AG04450 (cell line): ENCODE measurements at places on chromosomes 2 and 18. TPM values are rescaled to one million over a fixed set of nuclear protein-coding genes. Genes with fewer than 3 reads are reported as not detected.

- DNase-seq = peak; percentile 26
Observed at GRCh38 chr2:182866461-182867406, at the start of gene FRZB. TSS of gene FRZB (minus strand) at chr2:182866637. CDS start at chr2:182866552, 85 bp downstream.

- no peak for DNase-seq
Observed at GRCh38 chr2:112884869-112885505, 26.0 kb upstream of the IL37 start.

DNA sequence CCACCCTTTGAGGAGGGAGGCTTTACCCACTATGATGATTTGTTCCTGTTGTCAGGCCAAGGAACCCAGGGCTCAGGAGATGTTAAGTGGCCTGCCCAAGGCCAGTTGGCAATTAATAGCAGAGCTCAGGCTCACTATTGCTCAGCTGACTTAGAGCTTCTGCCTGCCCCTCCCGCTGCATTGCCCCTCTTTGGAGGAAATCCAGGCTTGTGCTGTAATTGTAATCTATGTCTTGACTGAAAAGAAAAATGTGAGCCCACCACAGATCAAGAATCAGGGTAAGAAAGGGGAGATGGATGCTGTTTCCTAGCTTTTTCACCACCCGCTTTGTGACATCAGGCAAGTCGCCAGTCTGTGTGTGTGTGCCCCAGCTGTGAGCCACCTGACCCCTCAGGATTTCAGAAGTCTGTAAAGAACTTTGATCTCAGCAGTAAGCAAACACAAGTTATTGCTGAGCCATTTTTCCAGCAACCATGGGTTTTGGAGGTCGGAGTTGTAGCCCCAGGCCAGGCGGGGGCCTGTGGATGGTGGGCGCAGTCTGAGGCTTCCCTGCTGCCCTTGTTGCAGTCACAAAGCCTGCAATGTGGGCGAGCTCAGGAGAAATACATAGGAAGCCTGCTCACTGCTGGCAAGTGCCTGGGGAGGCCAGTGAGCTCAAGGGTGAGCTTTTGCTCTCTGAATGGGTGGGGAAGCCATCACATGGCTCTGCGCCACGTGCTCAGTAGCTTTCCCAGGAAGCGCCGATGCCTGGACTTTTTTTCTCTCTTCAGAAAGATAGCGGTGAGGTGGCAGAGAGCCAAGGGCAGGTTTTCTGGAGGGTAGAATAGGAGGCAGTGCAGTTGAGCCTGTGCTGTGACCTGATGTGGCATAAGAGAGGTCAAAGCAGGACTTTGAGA, 6.1 kb downstream of the CABLES1 start:
- no peak for DNase-seq

GRCh38 chr18:61333746-61334490, 688 bp downstream of the CDH20 start:
- DNase-seq = no peak

GRCh38 chr2:74860521-74860920, 26.6 kb downstream of the HK2 start:
- no peak for DNase-seq

- DNase-seq = no peak
Observed at GRCh38 chr2:99572373-99573164, 82.8 kb upstream of the REV1 start.

DNA sequence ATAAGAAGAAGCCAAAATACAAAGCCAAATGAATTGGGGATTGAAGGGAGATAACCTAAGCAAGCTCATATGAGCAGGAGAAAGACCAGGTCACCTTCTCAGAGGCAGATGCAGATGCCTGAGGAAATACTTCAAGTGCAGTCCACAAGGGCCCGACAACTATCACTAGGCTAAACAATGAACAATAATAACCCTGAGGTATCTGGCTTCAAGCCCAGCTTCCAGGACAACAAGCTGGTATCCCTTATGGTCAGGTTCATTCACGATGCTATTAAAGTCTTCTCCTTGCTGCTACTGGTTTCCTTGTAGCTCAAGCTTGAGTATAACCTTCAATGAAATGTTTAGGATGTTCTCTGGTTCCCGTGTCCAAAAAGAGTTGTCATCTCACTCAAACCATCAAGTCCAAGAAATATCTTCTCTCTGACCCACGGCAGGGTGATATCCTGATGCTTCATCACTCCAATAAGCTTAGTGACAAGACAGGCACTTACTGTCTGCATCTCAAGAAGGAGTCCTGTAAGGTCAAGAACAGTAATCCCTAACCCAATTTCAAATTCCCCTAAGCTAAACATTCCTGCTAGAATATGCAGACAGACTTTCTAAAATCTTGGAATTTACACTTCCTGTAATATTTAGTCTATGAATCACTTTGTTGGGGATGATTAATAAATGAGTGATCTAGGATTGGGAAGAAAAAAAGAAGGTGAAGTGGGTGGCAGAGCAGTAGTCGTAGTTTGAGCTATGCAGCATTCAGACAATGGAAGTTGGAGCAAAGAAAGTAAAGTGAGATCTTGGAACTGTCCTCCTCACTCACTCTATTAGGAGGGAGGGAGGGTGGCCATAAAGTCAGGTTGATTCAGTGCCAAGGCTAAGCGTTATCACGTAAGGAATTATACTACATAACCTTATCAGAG, 33.1 kb downstream of the CHN1 start:
- peak; percentile 10 for DNase-seq

- no peak for DNase-seq
Observed at GRCh38 chr2:201794294-201794693, 12.0 kb upstream of the CDK15 start.

- no peak for DNase-seq
Observed at GRCh38 chr2:160144280-160144990, 55.6 kb downstream of the ITGB6 start.

DNA sequence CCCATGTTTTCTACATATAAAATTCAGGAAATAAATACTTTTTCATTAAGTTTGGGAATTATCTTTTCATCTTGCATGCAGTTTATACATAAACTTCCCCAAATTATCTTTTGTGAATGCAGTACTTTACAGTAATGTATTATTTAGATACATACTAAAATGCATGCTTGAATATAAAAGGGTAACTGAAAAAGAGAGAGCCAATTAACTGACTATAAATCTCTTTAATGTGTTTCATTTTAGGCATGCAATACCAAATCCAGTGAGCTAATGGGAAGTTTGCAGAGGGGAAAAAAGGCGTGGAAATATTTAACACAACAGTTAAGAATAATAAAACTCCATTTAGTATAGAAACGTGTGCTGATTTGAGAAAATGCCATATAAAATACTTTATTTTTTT, 39.2 kb downstream of the COL4A4 start:
- DNase-seq = no peak

GRCh38 chr2:138741851-138742250, 38.3 kb downstream of the NXPH2 start:
- no peak for DNase-seq

DNA sequence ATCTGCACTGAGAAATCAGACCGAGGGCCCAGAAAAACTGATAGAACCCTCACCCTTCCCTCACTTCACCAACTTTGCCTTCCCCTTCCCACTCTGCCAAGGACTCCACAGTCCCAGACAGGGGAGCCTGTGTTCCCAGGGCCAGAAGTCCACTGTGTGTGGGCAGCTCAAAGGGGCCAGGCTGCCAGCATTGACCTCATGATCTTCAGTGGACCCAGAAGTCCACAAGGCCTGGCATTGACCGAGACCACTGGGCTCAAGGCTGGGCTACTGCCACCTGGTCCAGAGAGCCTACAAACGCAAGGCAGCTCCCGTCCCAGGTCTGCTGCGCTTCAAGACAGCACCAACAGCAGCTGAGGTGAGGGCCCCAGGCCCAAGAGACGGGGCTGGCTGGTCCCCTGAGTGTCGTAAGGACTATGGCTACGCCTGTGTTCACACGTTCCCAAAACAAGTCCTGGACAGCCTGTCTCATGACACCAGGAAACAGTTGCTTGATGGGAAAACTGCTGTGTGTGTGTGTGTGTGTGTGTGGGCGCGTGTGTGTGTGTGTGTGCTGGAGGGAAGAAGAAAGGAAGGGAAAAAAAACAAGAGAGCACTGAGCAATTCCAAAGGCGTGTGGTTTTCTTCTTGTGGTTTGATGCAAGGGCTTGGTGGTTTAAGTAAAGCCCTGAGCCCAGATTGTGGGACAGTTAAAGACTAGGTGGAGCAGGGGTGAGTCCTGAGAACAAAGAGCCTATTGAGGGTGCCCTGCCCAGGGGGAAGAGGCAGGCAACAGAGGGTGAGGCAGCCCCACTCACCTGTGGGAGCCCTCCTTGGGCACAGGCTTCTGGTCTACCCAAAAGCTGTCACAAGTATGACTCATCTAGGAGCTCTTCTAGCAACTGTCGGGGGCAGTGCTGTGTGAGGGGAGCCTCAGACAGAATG, 46.6 kb upstream of the ZBTB7C start:
- DNase-seq = peak; percentile 50

GRCh38 chr2:105417857-105418436, 19.1 kb upstream of the FHL2 start:
- no peak for DNase-seq

DNA sequence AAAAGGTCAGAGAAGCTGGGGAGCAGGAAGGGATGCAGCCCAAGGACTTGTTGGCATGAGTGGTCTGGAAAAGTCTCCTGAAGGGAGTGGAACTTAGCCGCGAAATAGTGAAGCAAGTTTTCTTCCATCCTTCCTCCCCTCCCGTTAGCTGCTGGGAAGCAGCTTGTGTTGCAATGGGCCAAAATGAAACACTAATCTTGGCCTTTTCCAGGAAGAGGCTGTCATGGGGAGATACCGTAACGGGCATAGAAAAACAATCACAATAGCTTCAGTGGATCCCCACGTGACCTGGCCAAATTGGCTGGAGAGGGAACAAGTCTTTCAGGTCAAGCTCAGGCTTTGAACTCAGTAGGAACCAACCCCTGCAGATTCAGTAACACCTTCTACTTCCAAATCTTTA, 49.3 kb downstream of the SEMA4F start:
- no peak for DNase-seq

GRCh38 chr18:28075501-28075900, 101.4 kb downstream of the CDH2 start:
- DNase-seq = no peak

DNA sequence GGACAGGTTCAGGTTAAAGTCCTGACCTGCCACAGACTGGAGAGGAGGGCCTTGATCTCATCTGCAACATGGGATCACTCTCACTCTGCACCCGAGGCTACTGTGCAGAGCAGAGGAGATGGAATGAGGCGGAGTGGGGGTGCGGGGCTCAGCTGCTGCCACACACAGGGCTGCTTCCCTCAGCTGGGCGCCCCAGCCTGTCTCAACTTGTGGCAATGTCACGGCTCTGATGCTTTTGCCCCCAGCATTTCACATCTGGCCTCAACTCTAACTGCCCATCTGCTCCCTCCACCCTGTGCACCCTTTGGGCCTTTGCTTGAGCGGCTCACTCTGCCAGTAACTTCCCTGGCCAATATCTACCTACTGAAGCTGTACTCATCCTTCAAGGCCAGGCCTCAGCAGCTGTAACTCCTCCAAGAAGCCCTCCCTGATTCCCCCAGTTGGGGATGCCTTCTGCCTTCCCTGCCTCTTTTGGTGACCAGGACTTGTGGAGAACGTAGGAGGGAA, 70.3 kb downstream of the POLR1A start:
- DNase-seq = no peak

Gene BOLL
- not detected in 2 replicates for polyA plus RNA-seq

Gene ALPI
- not detected in 2 replicates for polyA plus RNA-seq

Gene CHRNG
- not detected in 2 replicates for polyA plus RNA-seq

Gene FSHR
- polyA plus RNA-seq = not detected in 2 replicates

Gene RMC1
- polyA plus RNA-seq = 16.3 and 18.1 TPM in 2 replicates

Gene ABHD1
- polyA plus RNA-seq = 0.10 TPM in 1 of 2 replicates, not detected in the other

Gene FAM237A
- polyA plus RNA-seq = not detected in 2 replicates

Gene SERPINB3
- not detected in 2 replicates for polyA plus RNA-seq

Gene TCF23
- not detected in 2 replicates for polyA plus RNA-seq

Gene CIB4
- not detected in 2 replicates for polyA plus RNA-seq

Gene ABCG5
- polyA plus RNA-seq = not detected in 2 replicates

Gene CCDC150
- 1.3 and 1.5 TPM in 2 replicates for polyA plus RNA-seq

Gene CD8B2
- not detected in 2 replicates for polyA plus RNA-seq
